ENCODE measurements at places on chromosomes 11 and 22.

- no peak for DNase-seq
Measured at GRCh38 chr11:9825315-9825714, 161.4 kb downstream of the SWAP70 start.

- DNase-seq = no peak
Measured at GRCh38 chr22:50083462-50084079, 1.7 kb downstream of the MLC1 start.

- DNase-seq = no peak
Measured at GRCh38 chr11:19701421-19701820, 11.2 kb upstream of the NAV2 start.

- DNase-seq = no peak
Measured at GRCh38 chr11:5257296-5257695, 2.7 kb upstream of the HBG2 start.

DNA sequence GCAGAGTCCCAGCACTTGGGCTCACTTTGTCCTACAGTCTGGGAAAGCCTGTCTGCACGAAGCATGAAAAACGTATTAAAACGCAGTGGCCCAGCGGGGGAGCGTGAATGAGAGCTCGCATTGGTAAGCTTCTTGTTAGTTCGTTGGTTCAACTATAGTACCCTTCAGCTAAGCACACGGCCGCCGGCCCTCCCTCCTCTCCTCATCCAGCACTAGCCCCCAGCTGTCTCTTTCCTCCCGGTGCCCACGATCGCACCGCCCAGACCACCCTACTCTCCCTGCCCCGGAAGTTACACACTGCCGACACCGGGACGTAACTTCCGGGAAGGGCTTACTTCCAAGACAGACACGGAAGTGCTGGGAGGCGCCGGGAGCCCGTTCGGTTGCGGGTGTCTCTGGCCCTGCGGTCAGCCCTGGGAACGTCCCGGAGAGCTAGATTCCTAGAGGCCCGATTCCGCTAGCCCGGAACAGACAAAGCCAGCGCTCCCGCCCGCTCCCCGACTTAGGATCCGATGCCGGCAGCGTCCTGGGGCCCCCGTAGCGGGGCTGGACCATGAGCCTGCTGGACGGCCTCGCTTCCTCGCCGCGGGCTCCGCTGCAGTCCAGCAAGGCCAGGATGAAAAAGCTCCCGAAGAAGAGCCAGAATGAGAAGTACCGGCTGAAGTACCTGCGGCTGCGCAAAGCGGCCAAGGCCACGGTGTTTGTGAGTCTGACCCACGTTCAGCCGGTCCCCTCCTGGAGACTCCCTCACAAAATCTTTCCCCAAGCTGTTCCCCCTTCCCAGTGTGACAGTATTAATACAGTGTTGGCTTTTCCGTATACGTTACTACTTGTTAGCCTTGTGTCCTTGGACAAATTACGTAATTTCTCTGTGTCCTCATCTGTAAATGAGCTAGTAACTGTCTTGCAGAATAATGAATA is at the start of gene TBRG1:
TBRG1 (plus strand) TSS at position 334 of the 921 bp plus-strand sequence; CDS start at position 554, 220 bp downstream.
- peak; percentile 81 for DNase-seq
